ENCODE measurements at places on chromosomes 11 and 22.

- no peak for DNase-seq
These were observed 22.2 kb downstream of the SHISA8 start for GRCh38 chr22:41892721-41893120.

GRCh38 chr11:109085708-109086373 is 336.1 kb upstream of the C11orf87 start:
- DNase-seq, result no peak

- no peak for DNase-seq
These were observed 107.8 kb downstream of the FCHSD2 start for GRCh38 chr11:73034331-73034730.

GRCh38 chr22:42324990-42325710 is 54.7 kb upstream of the TCF20 start:
- DNase-seq, result no peak

GRCh38 chr11:62399172-62399877 is 19.5 kb upstream of the SCGB1A1 start:
- no peak for DNase-seq

GRCh38 chr22:40113696-40114095 is 64.0 kb upstream of the TNRC6B start:
- DNase-seq, result no peak

DNA sequence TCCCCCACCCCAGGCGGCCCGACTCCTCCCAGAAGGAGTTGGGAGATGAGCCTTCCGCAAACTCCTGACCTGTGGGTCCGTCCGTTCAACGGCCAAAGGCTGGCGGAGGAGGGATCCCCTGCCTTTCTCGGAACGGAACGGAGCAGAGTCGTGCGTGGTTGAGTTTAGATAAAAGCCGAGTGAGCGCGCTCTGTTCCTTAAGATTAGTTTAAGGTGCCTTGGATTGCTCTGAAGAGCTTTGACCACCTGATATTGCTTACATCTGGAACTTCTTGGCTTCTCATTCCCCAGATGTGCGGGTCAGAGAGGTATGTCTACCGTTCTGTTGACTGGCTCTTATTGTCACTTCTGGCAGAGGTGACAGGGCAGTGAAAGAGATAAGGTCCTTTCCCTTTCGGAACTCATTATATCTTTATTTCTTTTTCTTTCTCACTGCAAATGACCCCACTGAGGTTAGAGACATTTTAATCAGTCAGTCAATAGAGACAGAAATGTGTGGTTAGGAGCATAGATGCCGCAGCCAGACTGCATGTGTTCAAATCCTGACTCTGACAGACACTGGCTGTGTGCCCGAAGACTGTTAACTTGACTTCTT is at the start of gene TRIM6:
TSS of gene TRIM6 (plus strand) at position 31 of the 595 bp plus-strand sequence. CDS start at position 292, 261 bp downstream.
- no peak for DNase-seq

DNA sequence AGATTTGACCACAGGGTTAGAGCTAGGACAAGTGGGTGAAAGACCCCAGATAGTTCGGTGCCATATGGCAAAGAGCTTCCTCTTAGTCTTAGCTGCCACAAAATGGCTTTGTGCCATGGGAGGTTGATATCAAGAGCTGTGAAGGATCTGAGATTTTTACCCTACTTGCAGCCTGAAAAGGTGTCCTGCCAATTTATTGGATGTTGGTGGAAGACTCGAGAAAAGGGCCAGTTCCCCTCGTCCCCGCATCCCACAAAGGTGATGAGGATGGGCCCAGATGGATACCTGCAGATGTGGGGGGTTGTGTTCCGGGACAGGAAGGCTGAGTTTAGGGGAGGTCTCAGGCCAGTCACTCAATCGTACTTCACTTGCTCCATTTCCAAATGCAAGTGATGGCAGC is 27.2 kb downstream of the YDJC start:
- no peak for DNase-seq

GRCh38 chr22:46081831-46082210 is 68.5 kb upstream of the PPARA start:
- DNase-seq, result peak; percentile 56

DNA sequence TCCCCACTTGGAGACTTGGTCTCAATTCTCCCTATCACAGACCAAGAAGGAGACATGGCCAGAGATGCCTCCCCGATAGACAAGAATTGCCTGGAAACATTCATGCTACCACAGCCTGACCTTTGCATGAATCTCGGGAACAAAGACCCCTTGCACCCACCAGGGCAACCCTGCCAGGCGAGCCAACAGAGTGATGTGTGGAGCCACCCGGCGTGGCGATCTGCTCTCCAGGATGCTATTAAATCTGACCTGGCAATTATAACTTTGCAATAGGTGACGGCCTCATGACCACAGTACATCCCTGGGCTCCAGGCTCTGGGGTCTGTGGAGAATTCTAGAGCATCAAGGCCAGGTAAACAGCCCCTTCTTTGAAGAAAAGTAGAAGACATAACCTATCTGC is 31.1 kb upstream of the MN1 start:
- no peak for DNase-seq

DNA sequence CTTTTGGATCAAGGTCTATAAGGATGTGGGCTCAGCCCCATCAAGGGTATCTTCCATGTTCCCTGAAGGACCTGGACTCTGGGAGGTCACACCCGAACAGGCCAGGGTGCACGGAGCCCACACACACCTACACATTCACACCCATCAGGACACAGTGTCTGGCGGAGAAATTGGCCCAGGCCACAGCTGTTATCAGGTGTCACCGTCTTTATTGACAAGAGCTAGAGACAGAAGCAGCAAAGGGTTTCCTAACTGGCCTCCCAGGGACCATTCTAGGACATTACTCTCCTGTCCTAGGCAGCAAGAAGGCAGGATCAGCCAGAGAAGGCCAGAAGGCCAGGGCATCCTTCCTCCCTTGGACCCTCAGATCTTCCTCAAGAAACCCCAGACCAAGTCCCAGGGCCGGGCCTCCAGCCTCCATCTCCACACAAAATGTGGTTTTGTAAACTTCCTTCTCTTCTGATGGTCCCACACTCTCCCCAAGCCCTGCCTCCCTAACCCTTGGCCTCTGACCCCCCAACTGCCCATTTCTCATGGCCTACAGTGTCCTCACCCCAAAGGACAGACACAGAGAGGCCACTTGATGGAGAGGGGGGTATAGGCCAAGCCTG is 8.1 kb downstream of the SSTR3 start:
- no peak for DNase-seq
